GM23338 (cell line): ENCODE measurements at places on chromosomes 7 and 10. TPM values are rescaled to one million over a fixed set of nuclear protein-coding genes. Genes with fewer than 3 reads are reported as not detected.

The GPR26 gene
- polyA plus RNA-seq = 0.06 TPM in 1 of 2 replicates, not detected in the other

DNA sequence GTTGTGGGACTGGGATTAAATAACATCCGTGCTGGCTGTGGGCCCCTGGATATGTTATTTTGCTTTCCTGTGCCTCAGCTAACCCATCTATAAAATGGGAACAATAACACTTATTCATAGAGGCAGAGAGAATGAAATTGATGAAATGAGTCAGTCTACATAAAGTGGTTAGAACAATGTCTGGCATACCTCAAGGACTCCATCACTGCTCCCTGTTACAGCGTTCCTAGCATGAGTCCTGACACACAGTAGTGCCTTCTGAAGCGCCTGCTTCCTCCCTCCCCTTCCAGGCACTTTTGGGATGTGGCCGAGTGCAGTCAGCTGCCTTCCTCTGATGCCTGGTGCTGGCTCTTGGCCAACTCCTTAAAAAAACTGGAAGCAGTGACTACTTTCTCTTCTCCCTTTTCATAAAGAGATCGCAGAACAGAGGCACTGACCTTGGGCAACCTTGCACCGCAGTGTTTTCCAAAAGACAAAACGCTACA is 108.4 kb upstream of the ZMIZ1 start:
- H3K36me3 ChIP-seq = no peaks in the 10 kb centered on the region
- DNase-seq = no peak
- H3K4me3 ChIP-seq = no peak overlapping the region
- peaks cover 11% of the 10 kb centered on the region; the same call in 1 of the 2 replicates for H3K4me1 ChIP-seq
- H3K27ac ChIP-seq = no peak overlapping the region

The GPER1 gene
- 0.42 and 0.89 TPM in 2 replicates for polyA plus RNA-seq

GRCh38 chr7:7922684-7923385 is 45.8 kb upstream of the GLCCI1 start:
- no peak overlapping the region for H3K27ac ChIP-seq
- peaks cover 57% of the 10 kb centered on the region for H3K4me1 ChIP-seq
- H3K27me3 ChIP-seq = no peaks in the 10 kb centered on the region
- H3K4me3 ChIP-seq = no peak overlapping the region
- DNase-seq = no peak
- no peaks in the 10 kb centered on the region for H3K36me3 ChIP-seq

The CYP3A4 gene
- not detected in 2 replicates for polyA plus RNA-seq

DNA sequence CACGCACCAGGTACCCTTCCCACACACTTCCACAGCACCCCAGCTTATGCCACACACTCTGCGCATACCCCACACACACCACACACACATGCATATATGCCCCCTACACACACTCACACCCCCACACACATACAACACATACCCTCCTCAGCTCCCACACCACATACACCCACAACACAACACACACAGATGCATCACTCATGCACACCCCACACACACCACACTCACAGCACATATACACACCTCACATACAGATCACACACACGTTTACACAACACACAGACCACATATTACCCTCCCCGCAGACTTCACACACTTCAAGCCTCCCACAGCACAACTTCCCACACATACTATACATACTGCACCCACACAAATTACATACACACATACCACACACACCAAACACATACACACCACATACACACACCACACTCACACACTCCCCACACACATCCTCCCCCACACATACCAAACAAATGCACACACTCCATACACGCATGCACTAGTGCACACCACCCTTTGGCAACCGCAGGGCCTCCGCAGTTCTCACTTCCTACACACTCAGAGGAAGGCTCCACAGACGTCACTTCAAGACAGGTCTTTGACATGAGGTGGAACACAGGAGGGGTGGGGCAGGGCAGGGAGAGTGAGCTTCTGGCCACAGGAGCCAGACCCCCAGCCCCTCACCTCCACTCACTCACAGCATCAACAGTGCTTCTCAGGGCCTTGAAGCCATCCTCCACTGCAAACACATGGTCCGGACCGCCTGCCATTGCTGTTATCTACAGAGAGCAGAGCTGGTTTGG is 18.5 kb upstream of the ANTXRL start:
- DNase-seq = no peak
- no peaks in the 10 kb centered on the region for H3K36me3 ChIP-seq

DNA sequence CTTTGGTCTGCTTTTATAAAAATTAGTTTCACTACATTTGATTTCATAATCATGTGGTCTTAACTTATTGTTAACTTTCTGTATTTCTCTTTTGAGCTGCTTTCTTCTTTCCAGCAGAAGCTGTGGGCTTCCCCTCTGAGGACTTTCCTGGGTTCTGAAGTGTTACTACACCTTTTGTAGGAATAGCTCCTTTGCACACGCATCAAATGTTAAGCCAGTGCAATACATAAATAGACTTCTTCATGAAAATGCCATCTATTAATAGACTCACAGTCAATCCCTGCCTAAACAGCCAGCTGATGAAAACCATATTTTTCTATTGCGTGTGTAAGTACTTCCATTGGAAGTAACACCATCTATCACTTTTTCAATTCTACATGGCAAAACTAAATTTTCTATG is 1.5 kb downstream of the ABCB4 start:
- DNase-seq = no peak
- no peaks in the 10 kb centered on the region for H3K36me3 ChIP-seq
- H3K27ac ChIP-seq = no peak overlapping the region

The OPN4 gene
- polyA plus RNA-seq = not detected in 2 replicates

The TIMM23B gene
- 13.1 and 14.6 TPM in 2 replicates for polyA plus RNA-seq

The CDK1 gene
- polyA plus RNA-seq = 148 and 165 TPM in 2 replicates

GRCh38 chr7:131921016-131921415 is 364.6 kb upstream of the PODXL start:
- H3K27me3 ChIP-seq = no peaks in the 10 kb centered on the region
- no peak for DNase-seq
- H3K4me1 ChIP-seq = no peaks in the 10 kb centered on the region
- no peaks in the 10 kb centered on the region for H3K36me3 ChIP-seq

The CYP2C19 gene
- polyA plus RNA-seq = not detected in 2 replicates

GRCh38 chr10:29740981-29741545 is 106.3 kb upstream of the SVIL start:
- no peak for DNase-seq
- H3K4me1 ChIP-seq = peaks cover 8% of the 10 kb centered on the region
- peaks cover 22% of the 10 kb centered on the region for H3K27me3 ChIP-seq

The GIMAP1 gene
- not detected in 2 replicates for polyA plus RNA-seq

The UBTD1 gene
- 17.3 and 20.4 TPM in 2 replicates for polyA plus RNA-seq

GRCh38 chr7:28784171-28784902 is 173.8 kb downstream of the TRIL start:
- no peaks in the 10 kb centered on the region for H3K36me3 ChIP-seq
- no peak overlapping the region for H3K4me3 ChIP-seq
- no peaks in the 10 kb centered on the region for H3K4me1 ChIP-seq
- no peaks in the 10 kb centered on the region for H3K27me3 ChIP-seq
- no peak overlapping the region for H3K27ac ChIP-seq

The SLC39A12 gene
- polyA plus RNA-seq = not detected in 2 replicates

The KLF6 gene
- polyA plus RNA-seq = 25.7 and 35.4 TPM in 2 replicates

The TET1 gene
- 32.5 and 37.2 TPM in 2 replicates for polyA plus RNA-seq

- no peak overlapping the region for H3K27ac ChIP-seq
- no peak for DNase-seq
- H3K27me3 ChIP-seq = no peaks in the 10 kb centered on the region
- peaks cover 32% of the 10 kb centered on the region for H3K4me1 ChIP-seq
- H3K4me3 ChIP-seq = no peak overlapping the region
Measured at GRCh38 chr7:45494885-45495284, 79.3 kb upstream of the ADCY1 start.

DNA sequence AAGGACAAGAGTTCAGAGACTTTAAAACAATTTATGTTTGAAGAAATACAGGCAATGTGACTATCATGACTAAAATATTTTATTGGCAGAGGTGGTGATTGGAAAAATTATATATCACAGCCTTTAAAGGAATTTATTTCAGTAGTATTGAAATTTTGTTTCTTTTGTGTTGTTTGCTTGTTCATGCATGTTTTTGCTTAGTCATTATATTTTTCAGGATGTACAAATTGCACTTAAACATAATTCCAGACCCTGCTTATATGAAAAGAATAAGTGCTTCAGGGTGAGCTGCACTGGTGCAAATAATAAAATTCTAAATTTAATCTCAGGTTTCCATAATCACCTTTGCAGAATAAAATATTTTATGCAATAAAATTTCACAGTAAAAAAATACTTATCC is 283.3 kb downstream of the PPP1R3A start:
- no peaks in the 10 kb centered on the region for H3K4me1 ChIP-seq
- no peak overlapping the region for H3K4me3 ChIP-seq
- no peaks in the 10 kb centered on the region for H3K36me3 ChIP-seq
- H3K27ac ChIP-seq = no peak overlapping the region

GRCh38 chr10:91924212-91925021 is 847 bp downstream of the BTAF1 start:
- H3K4me3 ChIP-seq = peak overlapping the region; percentile 78
- peaks cover 7% of the 10 kb centered on the region; the same call in 1 of the 2 replicates for H3K4me1 ChIP-seq

GRCh38 chr10:95441547-95441923 is 119.6 kb downstream of the SORBS1 start:
- no peak overlapping the region for H3K27ac ChIP-seq
- no peak overlapping the region for H3K4me3 ChIP-seq
- no peak for DNase-seq
- H3K27me3 ChIP-seq = no peaks in the 10 kb centered on the region
- H3K36me3 ChIP-seq = no peaks in the 10 kb centered on the region

- peak; percentile 37 for DNase-seq
- H3K4me1 ChIP-seq = peaks cover 16% of the 10 kb centered on the region
- H3K36me3 ChIP-seq = no peaks in the 10 kb centered on the region; the same call in 1 of the 2 replicates
- peak overlapping the region; percentile 73 for H3K4me3 ChIP-seq
Measured at GRCh38 chr10:15369256-15370211, 1.6 kb downstream of the FAM171A1 start.

DNA sequence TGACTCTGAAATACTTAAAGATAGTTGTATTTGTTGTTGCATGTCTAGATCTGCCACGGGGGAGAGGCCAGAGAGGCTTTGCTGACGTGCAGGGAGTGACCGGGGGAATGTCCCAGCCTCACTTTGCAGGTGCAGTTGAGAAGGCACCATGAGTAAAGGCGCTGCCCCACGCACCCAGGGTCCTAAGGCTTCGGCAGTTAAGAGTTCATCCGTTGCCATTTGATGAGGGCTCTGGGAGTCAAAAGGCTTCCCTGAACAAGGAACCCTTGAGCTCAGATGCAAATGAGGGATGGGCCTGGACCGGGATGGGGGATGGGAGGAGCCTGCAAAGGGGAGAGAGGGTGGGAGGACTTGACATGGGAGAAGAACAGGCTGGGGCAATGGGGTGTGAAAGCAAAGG is 20.4 kb downstream of the PPP2R2D start:
- H3K27me3 ChIP-seq = no peaks in the 10 kb centered on the region
- peak overlapping the region; percentile 16; the same call in 1 of the 2 replicates for H3K4me3 ChIP-seq
- H3K36me3 ChIP-seq = no peaks in the 10 kb centered on the region
- H3K27ac ChIP-seq = no peak overlapping the region

The CCDC136 gene
- 26.0 and 27.1 TPM in 2 replicates for polyA plus RNA-seq

- H3K27me3 ChIP-seq = no peaks in the 10 kb centered on the region
- no peaks in the 10 kb centered on the region for H3K36me3 ChIP-seq
- no peak overlapping the region for H3K27ac ChIP-seq
- no peak for DNase-seq
Measured at GRCh38 chr10:10421071-10421470, 596.6 kb upstream of the CELF2 start.

The IDI2 gene
- polyA plus RNA-seq = not detected in 2 replicates

GRCh38 chr7:27994639-27995038 is 186.0 kb downstream of the JAZF1 start:
- peaks cover 8% of the 10 kb centered on the region for H3K4me1 ChIP-seq
- no peak for DNase-seq
- H3K27ac ChIP-seq = no peak overlapping the region
- no peaks in the 10 kb centered on the region for H3K27me3 ChIP-seq
- no peaks in the 10 kb centered on the region for H3K36me3 ChIP-seq
- no peak overlapping the region for H3K4me3 ChIP-seq

The GAD2 gene
- 0.86 and 1.6 TPM in 2 replicates for polyA plus RNA-seq

The CPN1 gene
- polyA plus RNA-seq = 0.32 TPM in 1 of 2 replicates, not detected in the other

- H3K27ac ChIP-seq = no peak overlapping the region
- H3K4me1 ChIP-seq = no peaks in the 10 kb centered on the region
- H3K27me3 ChIP-seq = no peaks in the 10 kb centered on the region
Measured at GRCh38 chr10:43772171-43772570, 123.5 kb upstream of the ZNF32 start.

DNA sequence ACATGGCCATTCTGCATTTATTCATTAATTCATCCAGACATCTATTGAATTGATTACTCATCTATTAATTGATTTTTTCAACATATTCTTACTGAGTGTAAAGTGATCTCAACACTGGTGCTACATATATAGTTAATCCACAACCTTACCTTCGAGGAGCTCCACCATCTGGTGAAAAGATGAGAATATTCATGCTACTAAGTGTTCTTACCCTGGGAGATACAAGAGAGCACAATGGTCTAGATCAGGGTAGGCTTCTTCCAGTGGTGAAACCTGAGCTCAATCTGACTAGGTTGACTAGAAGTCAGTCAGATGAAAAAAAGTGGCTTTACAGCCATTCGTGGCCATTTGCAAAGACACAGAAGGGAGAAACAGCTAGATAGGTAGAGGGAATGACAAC is 507.4 kb downstream of the ANKRD7 start:
- no peaks in the 10 kb centered on the region for H3K27me3 ChIP-seq
- H3K4me3 ChIP-seq = no peak overlapping the region
- H3K27ac ChIP-seq = no peak overlapping the region
- peak; percentile 50 for DNase-seq
- H3K4me1 ChIP-seq = no peaks in the 10 kb centered on the region

- peak overlapping the region; percentile 87 for H3K4me3 ChIP-seq
- H3K4me1 ChIP-seq = peaks cover 30% of the 10 kb centered on the region
- H3K27me3 ChIP-seq = no peaks in the 10 kb centered on the region
Measured at GRCh38 chr10:62805231-62806099, 945 bp downstream of the ADO start.

DNA sequence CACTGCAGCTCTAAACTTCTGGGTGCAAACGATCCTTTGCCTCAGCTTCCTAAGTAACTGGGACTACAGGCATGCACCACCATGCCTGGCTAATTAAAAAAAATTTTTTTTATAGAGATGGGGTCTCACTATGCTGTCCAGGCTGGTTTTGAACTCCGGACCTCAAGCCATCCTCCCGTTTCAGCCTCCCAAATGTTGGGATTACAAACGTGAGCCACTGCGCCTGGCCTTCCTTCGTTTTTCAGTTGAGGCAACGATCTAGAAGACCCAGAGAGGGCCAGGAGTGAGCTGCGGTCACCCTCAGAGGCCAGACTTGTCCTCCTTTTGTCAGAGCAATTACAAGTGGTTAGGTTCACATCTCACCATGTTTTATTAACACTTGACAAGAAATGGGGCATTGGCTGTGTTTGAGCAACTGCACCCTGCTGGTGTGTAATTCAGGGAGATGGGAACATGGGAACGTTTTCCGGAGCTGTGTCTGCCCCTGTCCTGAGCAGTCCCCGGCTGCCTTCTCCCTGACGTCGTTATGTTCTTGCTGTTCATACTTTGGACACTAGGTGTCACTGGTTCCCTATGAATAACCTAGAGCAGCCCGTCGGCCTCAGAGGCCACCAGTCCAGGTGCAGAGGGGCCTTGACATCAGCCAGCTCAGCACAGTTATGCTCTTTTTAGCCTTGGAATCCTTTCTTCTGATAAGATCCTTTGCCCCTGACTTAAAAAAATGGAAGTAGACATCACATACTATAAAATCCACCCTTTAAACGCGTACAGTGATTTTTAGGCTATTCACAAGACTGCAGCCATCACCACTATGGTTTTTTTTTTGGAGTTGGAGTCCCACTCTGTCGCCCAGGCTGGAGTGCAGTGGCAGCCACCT is 375.0 kb downstream of the TYW1 start:
- no peaks in the 10 kb centered on the region for H3K4me1 ChIP-seq
- DNase-seq = peak; percentile 91
- H3K27ac ChIP-seq = no peak overlapping the region
- H3K27me3 ChIP-seq = no peaks in the 10 kb centered on the region
- H3K4me3 ChIP-seq = no peak overlapping the region
- H3K36me3 ChIP-seq = no peaks in the 10 kb centered on the region
